ENCODE measurements at places on chromosomes 3 and 15.

DNA sequence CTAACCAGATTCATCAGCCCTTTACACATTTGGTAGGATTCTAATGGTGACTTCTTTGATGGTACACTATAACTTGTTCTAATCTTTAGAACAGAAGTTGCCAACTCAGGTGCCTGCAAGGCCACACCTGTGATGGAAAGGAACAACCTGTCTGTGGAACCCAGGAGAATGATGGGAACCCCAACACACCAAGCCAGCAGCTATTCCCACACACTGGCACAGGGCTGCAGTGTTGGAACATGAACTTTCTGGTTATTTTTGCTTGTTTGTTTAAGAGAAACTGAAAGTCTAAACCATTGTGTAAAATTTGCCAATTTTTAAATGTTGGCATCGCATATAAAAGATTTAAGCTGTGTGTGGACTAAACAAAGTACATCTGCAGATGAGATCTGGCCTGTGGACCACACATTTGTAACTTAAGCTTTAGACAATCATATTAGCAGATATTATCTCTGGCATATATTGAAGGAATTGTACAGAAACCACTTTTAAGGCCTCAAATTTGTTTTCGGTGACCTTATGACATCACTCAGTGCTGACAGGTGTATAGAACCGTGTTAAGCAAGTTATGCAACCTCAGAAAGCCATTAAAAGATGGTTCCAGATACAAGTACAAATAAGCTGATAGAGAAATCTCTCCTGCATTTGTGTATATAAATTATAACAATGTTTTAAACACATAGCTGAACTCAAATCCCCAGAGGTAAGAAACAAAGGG lies 242.9 kb downstream of the SLC9A9 start:
- no peak for DNase-seq

DNA sequence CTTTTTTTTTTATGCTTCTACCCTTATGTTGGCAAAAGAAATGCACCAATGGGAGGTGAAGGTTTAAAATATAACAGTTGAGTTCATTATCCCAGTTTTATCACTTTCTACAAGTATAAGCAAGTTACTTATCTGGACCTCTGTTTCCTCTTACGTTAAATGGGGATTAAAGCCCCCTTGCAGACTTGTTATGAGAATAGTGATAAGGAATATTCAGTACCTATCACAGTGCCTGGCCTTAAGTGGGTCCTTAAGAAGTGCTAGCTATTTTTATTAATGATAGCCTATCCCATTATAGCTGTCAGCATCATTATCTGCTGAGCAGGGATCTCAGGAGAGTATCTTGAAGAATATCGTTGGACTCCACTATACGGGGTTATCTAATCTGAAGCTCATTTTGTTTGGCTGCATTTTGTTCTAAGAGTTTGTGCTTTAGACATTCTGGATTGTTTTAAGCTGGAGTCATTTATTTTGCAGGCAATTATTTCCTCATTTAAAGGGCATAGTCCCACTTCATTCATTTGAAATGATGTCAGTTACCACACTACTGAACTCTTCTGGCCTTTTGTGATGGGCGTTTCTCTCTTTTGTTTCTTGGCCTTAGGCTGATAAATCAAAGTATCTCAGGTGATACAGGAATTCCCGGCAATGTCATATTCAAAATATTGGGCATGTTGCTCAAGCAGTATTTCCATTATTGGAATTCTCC lies 28.8 kb downstream of the RAB8B start:
- DNase-seq, result no peak

GRCh38 chr3:184228376-184229137 lies 828 bp upstream of the VWA5B2 start:
- DNase-seq, result no peak

DNA sequence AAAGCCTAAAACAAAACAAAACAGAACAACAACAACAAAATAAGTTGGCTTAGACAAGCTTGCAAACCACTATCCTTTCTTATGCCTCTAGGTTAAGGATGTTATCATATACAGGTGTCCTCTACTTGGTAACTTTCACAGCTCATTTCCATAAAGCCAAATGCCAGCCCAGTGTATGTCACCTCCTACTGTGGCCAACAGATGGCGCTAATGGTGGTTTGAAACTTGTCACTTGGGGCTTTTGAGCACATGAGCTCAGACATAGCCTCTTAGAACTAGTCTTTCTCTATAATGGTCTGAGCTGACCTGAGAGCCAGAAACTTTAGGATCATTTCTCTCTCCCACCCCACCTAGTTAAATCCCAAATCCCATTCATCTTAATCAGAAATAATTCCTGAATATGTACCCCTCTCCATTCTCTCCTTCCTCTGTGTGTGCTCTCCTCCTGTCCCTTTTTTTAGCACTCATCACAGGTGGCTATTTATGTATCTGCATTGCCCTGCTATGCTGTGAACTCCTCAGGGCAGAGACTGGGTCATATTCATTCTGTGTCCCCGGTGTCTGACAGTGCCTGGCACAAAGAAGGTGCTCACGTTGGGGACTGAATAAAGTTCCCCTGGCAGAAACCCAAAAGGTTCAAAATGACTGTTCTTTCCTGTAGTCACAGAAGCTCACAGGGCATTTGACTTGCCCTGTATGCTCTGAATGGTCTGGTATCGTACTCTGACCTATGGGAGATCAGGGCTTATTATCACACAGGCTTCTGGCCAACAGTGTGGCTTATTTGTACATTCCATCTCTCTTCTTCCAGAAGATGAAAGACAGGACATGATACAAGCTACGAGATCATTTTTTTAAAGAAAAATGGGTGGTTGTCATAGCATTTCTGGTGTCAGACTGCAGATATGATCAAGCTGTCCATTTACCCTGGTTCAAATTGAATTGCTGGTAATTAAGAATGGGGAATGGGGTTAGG lies 319.3 kb upstream of the AZI2 start:
- DNase-seq, result peak; percentile 26

- no peak for DNase-seq
Observed at GRCh38 chr3:20556661-20557060, 370.7 kb upstream of the SGO1 start.

- no peak for DNase-seq
Observed at GRCh38 chr3:150610785-150611184, 7.7 kb downstream of the SELENOT start.

DNA sequence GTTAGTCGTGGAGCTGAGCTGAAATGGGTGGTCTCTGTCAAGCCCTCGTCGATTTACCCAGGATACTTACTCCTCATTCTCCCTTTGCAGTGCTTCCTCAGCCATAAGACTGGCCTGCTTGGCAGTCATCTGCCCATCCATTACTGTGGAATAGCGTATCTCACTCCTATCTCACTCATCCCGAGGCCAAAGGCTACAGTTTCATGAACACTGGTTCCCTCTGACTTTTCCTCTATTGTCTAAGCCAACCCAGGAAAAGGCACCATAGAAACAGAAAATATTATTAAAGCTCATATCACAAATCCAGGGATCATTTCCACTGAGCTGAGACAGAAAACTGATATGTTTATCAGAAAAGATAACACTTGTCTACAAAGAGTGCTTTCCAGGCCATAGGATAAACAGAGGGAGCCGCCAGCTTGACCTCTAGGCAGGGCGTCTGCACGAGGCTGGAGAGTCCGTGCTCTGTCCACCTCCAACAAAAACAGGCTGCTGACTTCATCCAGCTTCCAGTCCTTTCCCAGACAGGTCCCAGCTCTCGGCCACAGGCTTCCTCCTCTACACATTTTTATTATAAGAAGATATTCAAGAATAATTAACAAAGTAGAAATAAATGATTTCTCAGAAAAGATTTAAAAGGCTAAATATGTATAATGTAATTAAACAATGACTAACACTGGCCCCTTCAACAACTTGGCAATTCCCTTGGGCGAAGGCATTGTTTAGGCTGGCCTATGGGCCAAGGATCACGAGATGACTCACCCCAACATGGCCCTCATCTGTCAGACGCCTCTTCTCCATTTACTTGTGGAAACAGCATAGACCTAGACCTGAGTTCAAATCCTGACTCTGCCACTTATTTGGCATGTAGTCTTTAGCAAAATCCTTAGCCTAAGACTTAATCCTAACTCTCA lies 27.4 kb upstream of the BOC start:
- no peak for DNase-seq

GRCh38 chr3:25033407-25034029 lies 394.5 kb upstream of the RARB start:
- no peak for DNase-seq

DNA sequence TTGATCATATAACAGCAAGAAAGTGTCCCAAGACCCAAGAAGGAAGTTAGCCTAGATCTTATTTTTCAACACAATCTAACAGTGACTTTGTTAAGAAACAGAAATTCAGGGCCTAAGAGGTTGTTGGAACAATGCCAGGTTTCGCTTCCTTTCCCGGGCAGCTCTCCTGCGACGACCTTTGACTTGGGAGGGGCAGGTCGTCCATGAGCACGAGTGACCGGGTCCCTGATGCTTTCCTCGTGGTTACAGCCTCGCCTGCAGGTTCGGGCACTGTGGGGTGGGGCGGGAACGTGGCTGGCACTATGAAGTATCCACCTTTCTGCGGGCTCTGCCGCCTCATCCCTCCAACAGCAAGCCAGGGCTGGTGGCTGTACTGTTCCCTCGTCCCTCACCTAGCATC lies 90.1 kb upstream of the RGMA start:
- DNase-seq, result no peak

DNA sequence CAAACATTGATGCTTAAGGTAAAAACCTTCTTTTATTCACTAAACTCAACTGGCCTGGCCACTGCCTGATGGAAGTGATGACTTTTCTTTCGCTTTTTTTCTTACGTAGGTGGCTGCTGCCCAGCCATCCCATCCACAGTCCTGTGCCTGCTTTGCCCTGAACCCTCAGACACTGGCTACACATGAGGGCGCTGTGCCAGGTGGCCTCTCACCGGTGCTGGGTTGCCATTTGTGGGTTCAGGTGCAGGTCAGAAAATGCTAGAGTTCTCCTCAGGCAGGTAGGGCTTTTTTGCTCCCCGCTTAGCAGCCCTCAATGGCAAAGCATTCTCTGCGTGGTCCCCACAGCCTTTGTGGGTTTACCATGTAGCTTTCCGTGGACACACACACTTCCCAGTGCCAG lies 88.3 kb upstream of the PRR23E start:
- DNase-seq, result no peak

DNA sequence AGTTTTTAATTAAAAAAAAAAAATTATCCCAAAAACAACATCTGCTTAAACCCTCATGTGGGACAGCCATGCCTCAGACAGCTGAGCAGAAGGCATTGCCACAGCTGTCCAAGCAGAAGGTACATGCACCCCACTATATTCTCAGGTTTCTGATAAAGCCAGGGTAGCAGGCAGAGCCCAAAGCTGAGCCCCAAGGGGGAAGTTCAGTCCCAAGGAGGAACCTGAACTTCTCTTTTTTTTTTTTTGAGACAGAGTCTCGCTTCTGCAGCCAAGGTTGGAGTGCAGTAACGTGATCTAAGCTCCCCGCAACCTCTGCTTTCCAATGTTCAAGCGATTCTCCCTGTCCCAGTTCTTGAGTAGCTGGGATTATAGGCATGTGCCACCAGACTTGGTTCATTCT lies 33.2 kb downstream of the MKRN2 start:
- no peak for DNase-seq

DNA sequence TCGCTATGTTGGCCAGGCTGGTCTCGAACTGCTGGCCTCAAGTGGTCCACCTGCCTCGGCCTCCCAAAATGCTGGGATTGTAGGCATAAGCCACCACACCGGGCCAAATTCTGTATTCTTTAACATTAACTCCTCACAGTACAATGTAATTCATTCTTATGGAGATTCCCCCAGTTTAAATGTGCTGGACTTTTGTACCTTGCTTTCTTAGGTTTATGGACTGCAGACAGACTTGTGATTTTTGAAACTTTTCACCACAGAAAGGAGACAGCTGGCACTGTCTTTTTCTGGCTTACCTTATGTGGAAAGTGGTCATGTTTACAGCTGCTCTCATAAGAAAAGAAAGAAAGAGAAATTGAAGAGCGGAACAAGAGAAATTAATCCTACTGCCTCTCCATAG lies 103.8 kb downstream of the IQCH start:
- no peak for DNase-seq

- DNase-seq, result no peak
Observed at GRCh38 chr3:48514431-48515227, 10.7 kb upstream of the SHISA5 start.
